ENCODE measurements at places on chromosomes 4 and X.
A peak's percentile ranks its signal among the peaks of the same experiment; 100 is the strongest.

DNA sequence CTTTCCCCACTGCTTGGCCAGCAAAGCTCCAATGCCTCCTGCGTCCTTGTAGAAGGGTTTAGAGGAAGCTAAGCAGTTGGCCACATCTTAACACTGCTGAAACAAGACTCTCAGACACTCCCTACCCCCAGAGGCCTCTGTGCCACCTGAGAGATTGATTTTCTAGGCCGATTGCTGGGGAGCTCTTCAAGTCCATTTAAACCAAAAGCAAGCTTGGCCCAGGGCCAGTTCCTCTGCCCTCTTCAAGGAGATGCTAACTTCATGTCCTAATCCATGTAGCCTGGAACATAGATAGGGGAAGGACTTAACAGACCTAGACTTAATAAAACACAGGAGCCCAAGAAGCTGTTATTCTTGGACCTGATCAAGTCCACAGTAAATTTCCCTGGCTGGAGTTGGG is 27.2 kb upstream of the FMR1NB start:
- no peak for DNase-seq

- no peak for DNase-seq
Observed at GRCh38 chr4:150045410-150045809, 32.8 kb upstream of the DCLK2 start.

DNA sequence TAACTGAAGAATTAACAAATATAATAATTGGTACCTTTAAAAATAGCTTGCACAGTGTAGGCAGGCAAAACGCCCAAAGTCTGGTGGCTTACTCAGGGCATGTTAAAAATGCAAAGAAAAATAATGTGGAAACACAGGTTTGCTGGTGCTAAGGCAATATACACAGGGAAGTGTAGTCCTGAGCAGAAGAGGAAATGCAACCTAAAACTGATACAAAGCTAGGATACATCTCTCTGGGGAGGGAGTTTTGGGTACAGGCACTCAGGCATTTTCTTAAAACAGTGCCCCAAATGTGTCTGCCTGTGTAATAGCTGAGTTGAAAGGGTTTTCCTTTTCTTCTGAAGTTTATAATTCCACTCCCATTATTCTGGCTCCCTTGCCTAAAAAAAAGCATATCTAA is 47.4 kb downstream of the TMPRSS11E start:
- no peak for DNase-seq

DNA sequence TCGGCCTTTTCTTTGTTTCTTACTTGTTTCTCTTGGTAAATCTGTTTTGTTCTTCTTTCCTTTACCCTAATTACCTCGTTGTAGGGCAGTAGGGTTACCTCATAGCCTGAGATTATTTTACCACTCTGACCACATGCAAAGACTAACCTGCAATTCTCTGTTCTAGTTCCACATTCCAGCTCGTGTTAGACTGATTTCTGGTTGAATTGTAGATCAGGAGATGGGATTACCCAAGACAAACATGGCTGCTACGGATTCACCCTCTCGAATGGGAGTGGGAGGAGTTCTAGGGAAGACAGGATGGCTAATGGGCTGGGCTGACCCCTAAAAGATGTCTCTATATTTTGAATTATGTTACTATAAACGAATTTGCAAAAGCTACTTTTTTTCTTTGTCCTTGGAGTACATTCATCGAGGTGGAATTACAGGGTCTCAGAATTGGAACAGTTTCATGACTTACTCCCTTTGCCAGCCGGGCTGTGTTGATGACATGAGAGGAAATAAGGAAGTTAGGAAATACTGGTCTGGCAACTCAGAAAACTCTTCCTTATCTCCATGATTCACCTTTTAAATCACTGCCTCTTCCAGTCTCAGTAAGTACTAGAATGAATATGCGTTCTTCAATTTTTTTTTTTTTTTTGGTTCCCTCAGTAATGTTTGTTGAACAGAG is 36.7 kb upstream of the FBXW7 start:
- no peak for DNase-seq

- no peak for DNase-seq
Observed at GRCh38 chr4:155032521-155033229, 175.8 kb upstream of the NPY2R start.

GRCh38 chrX:71081330-71082123 is 13.4 kb upstream of the SNX12 start:
- DNase-seq = no peak

- DNase-seq = no peak
Observed at GRCh38 chr4:15021311-15021710, 19.0 kb downstream of the CPEB2 start.

DNA sequence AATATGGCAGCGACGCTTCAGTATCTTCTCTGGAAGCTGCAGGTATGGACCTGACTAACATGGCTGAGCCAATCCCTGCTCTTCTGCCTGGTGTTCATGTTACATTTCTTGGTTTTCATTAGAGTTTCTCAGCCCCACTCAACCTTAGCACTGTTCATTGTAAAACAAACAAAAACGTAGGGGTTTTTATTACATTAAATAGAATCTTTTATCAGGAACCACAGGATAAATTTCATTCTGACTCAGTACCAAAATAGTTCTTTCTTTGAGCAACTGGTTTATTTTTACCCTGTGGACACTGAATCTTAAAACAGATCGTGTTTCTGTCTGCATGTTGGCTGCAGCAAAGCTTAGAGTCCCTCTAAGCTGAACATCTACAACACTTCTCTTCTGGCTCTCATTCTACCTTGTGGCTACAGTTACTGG is 27.1 kb downstream of the FHIP1A start:
- DNase-seq = no peak

DNA sequence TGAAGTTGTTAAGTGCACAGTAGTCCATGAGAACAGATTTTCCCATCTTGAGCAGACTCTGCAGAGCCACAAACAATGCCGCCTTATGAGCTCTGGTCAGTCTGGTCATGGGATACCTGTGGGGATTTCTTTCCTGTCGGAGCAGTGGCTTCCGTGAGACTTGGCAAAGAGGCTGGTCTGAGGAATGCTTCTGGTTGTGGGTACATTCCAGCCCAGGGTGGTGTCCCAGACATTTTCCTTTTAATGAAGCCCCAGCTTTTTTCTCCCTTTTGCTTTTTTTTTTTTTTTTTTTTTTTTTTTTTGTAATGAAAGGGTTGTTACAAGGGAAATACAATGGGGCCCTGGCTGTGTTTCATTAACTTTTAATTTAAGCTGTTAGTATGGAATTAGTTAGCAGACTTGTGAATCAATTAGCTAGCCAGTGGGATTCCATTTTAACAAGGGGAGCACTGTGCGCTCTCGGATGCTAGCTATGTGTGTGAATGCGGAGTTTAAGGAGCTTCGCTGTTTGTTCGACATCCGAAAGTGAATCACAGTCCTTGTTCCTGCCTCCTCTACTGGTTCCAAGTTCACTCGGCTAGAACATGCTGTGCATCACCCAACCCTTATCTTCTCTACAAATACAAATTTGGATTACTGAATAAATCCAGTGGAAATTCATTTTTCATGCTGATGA is 225.1 kb downstream of the CBR4 start:
- no peak for DNase-seq

DNA sequence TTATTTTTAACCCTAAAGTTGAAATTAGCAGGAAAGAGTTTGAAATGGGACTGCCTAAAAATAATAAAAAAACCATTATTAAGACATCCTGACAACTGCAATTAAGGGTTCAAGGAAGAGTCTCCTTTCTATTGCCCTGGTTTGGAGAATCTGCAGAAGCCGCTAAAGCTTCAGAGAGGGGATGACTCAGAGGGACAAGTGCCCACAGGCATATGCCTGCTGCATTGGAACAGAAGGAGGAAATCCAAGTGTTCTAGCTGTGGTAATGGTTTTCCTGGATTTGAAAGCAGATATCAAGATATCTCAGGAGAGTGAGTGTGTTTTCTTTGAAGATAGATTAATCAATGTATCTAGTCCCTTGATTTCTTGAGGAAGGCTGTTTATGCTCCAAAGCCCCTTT is 235.1 kb upstream of the TAPT1 start:
- no peak for DNase-seq

- DNase-seq = no peak
Observed at GRCh38 chr4:174332741-174333493, 49.2 kb downstream of the CEP44 start.

DNA sequence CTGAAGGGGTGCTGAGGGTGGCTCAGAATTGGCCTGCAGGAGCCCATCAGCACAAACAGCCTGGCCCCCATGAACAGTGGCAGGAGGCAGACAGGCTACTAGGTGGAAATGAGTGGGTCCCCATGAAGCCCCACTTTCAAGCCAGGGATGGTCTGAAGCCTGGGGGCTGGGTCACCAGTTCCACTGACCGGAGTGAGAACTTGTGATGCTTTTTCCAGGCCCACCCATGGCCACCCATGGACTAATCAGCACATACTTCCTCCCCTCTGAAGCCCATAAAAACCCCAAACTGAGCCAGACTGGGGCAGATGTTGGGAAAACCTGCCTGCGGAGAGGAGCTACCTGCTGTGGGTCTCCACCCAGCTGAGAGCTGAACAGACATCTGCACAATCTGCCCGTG is 284.1 kb downstream of the EVC2 start:
- DNase-seq = no peak

DNA sequence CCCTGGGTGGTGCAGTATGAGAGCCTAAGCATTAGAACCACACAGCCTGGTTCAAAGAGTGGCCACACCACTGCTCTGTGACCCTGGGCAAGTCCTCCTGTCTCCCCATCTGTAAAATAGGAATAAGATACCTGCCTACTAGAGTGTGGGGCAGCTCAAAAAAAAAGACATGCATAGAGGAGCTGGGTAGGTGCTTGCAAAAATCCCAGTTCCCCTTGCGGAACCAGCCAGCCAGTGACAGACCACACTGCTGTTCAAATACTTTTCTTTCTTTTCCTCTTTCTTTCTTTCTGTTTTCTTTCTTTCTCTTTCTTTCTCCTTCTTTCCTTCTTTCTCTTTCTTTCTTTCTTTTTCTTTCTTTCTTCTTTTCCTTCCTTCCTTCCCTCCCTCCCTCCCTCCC is 63.0 kb upstream of the TRIM2 start:
- DNase-seq = no peak

DNA sequence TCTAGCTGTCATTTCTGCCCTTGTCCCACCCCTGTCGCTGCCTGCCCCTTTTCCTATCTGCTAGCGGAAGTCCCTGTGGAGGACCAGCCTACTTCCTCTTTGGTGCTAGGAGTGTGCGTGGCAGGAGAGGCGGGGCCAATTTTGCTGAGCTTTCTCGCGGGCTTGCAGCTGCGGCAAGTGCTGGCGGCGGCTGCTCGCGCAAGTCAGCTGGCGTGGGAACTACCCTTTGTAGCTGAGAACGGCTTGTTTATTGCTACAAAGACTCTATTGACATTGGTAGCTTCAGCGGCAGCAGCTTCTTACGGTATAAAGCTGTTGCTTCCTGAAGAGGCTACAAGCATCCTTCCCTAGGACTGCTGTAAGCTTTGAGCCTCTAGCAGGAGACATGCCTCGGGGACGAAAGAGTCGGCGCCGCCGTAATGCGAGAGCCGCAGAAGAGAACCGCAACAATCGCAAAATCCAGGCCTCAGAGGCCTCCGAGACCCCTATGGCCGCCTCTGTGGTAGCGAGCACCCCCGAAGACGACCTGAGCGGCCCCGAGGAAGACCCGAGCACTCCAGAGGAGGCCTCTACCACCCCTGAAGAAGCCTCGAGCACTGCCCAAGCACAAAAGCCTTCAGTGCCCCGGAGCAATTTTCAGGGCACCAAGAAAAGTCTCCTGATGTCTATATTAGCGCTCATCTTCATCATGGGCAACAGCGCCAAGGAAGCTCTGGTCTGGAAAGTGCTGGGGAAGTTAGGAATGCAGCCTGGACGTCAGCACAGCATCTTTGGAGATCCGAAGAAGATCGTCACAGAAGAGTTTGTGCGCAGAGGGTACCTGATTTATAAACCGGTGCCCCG is at the start of gene MAGEH1:
Gene MAGEH1, plus strand, starts transcription at position 138 of the 843 bp plus-strand sequence. Its CDS starts 248 bp downstream, at position 386.
- DNase-seq = peak; percentile 23

DNA sequence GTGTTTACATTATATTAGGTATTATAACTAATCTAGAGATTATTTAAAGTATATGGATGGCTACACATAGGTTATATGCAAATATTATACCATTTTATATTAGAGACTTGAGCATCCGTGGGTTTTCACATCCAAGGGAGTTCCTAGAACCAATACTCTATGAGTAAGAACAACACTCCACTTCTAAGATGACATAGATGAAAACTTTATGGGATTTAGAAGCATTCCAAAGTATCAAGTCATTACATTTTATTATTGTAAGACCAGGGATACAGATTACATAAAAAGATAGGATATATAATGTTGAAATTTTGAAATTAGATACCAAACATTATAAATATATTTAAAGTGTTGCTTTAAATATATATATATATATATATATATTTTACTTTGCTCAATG is 207.0 kb downstream of the NAP1L3 start:
- DNase-seq = no peak

DNA sequence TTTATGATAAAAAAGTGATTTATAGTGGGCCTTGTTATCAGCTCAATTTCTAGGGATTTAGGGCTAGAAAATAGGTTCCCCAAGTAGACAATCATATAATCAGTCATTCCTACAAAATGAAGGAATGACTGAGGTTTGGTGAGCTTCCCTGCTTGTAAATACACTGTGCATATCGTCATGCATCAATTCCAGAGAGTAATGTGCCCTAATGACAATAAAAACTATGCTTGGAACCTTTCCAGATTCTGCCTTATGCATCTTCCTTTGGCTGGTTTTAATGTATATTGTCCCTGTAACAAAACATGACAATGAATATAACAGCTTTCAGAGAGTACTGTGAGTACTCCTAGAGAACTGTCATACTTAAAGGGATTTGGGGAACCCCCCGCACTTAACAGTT is 1310.9 kb downstream of the PCDH7 start:
- no peak for DNase-seq

DNA sequence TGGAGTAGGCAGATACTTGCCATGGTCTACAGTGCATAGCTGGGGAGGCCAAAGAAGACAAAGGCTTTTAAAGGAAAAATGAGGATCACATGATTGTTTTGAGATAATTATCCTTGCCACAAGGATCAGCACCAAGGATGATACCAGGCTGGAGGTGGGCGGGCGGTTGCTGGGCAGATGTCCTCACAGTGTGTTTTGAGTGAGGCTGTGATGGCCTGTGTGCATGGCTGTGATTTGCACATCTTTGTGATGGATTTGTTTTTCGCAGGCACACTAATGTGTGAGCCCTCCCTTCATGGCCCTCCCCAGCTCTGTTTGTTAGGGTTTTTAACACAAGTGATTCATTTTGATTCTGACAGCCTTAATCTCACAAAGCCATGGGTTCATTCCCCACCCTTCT is 46.8 kb downstream of the RGS12 start:
- DNase-seq = no peak

DNA sequence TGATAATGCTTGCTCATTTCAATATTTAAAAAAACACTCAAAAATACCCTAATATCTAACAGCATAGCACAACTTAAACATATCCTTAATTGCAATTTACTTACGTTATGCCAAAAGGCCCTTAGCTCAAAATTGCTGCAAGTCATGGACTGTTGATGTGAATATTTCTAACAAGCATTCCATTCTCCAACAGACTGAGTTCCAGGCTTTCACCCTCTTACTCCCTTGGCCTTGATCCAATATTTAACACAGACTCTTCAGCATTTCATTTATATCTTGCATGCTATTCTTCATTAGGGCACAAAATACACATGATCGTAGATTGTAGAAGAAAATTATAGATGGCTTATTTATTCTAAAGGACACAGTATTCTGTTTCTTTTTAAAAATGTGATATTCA is 96.5 kb downstream of the RNF150 start:
- no peak for DNase-seq

GRCh38 chr4:85826060-85826678 is 351.2 kb downstream of the ARHGAP24 start:
- DNase-seq = no peak
